T-helper 17 cell (primary cell): ENCODE measurements at places on chromosomes 2 and 18. TPM values are rescaled to one million over a fixed set of nuclear protein-coding genes. Genes with fewer than 3 reads are reported as not detected.

The CNGA3 gene
- total RNA-seq = not detected

The C2orf80 gene
- not detected for total RNA-seq

The DOK6 gene
- total RNA-seq = not detected

- no peak for DNase-seq
These were observed 88.3 kb downstream of the KCNS3 start for GRCh38 chr2:17966798-17967197.

DNA sequence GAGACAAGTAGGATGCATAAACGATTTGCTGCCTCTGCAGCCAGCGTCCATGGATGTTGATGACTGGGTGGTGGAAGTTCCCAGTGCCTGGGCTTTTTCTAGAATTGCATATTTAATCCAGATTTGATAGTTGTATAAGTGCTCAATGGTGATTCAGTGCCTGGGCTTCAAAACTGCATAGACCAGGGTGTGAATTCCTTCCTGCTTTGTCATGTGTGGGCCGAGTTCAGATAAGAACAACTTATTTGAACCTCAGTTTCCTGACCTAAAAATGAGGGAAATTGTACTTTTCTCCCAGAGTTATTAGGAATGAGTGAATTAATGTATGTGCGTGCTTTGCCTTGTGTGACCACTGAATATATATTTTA, 154.6 kb downstream of the WDSUB1 start:
- no peak for DNase-seq

GRCh38 chr2:106267997-106268396, 73.9 kb upstream of the UXS1 start:
- no peak for DNase-seq

DNA sequence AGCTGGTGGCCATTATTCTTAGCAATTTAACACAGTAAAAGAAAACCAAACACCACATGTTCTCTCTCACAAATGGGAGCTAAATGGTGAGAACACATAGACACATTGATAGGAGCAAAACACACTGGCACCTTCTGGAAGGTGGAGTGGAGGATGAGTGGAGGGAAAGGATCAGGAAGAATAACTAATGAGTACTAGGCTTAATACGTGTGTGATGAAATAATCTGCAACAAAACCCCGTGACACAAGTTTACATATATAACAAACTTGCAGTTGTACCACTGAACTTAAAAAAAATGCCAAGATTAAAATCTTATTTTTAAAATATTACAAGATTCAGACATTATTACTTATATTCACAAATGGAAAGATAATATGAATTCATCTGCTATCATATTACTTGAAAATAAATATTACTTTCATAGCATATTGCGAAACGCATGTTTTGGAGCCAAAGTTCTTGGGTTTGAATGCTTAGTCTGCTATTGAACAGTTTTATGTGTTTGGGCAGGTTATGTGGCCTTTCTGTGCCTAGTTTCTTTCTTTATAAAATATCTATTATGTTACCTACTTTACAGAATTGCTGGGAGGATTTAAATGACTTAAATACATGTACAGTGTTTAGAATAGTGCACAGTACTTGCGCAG, 20.5 kb downstream of the ANKRD62 start:
- no peak for DNase-seq
